Body of pancreas (tissue), 4 donors: ENCODE measurements at places on chromosomes 12 and 14.

- H3K27ac ChIP-seq: no peak overlapping the region
- no peaks in the 10 kb centered on the region for H3K36me3 ChIP-seq
- DNase-seq: no peak
- peaks cover 11% of the 10 kb centered on the region for H3K4me1 ChIP-seq
- H3K4me3 ChIP-seq: no peak overlapping the region
These were observed 7.8 kb downstream of the RFX4 start for GRCh38 chr12:106590601-106591000.

GRCh38 chr14:65131301-65131701 is 29.0 kb upstream of the MAX start:
- H3K27ac ChIP-seq: no peak overlapping the region
- H3K4me1 ChIP-seq: no peaks in the 10 kb centered on the region
- no peaks in the 10 kb centered on the region for H3K27me3 ChIP-seq
- no peak overlapping the region for H3K4me3 ChIP-seq
- no peaks in the 10 kb centered on the region for H3K36me3 ChIP-seq

- peaks cover 44% of the 10 kb centered on the region for H3K4me1 ChIP-seq
- DNase-seq: no peak
- H3K36me3 ChIP-seq: no peaks in the 10 kb centered on the region
- no peaks in the 10 kb centered on the region for H3K27me3 ChIP-seq
- H3K27ac ChIP-seq: no peak overlapping the region
These were observed 22.3 kb upstream of the MGP start for GRCh38 chr12:14907953-14908352.

GRCh38 chr12:3559601-3560294 is 68.7 kb downstream of the PRMT8 start:
- H3K36me3 ChIP-seq: no peaks in the 10 kb centered on the region
- DNase-seq: no peak
- no peaks in the 10 kb centered on the region for H3K27me3 ChIP-seq

DNA sequence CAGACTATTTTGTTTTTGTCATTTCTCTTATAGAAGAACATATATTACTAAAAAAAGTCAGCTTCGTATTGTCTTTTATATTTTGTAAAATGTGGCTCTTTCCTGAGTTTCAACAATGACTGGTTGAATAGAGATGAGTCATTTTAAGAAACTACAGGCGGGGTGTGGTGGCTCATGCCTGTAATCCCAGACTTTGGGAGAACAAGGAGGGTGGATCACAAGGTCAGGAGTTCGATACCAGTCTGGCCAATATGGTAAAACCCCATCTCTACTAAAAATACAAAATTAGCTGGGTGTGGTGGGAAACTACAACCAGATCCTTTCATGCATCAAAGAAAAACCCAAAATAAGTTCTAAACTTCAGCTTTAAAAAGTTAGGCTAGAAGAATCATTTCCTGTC is 28.8 kb downstream of the HECTD4 start:
- no peaks in the 10 kb centered on the region for H3K4me1 ChIP-seq
- no peaks in the 10 kb centered on the region for H3K27me3 ChIP-seq
- H3K4me3 ChIP-seq: no peak overlapping the region
- no peaks in the 10 kb centered on the region for H3K36me3 ChIP-seq

DNA sequence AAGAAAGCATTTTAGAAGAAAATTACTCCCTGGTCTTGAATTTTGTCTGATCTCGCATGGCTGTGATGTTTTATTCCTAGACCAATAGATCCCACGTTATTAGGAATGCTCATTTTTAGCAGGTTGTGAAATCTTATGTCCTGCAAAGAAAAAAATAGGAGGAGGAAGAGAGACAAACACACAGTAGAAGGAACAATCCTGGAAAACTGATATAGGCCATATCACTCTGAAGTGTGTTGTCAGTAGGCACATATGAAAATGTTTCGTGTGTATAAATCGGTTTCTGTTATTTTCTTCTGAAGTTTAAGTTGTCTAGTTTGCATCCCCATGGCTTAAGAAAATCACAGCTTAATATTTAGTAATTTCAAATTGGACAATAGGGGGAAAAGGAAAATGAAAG is 12.4 kb downstream of the SLCO1B3 start:
- H3K4me3 ChIP-seq: no peak overlapping the region
- DNase-seq: no peak
- no peaks in the 10 kb centered on the region for H3K36me3 ChIP-seq
- H3K27me3 ChIP-seq: no peaks in the 10 kb centered on the region
